ENCODE measurements at places on chromosomes 7 and 10.

GRCh38 chr7:100801833-100802568 lies 25.3 kb downstream of the EPHB4 start:
- peak; percentile 74 for DNase-seq

- no peak for DNase-seq
Observed at GRCh38 chr7:37483627-37484026, 35.0 kb upstream of the ELMO1 start.

GRCh38 chr10:43869669-43870322 lies 221.1 kb upstream of the ZNF32 start:
- DNase-seq = no peak

- DNase-seq = no peak
Observed at GRCh38 chr10:2207246-2207922, 470.1 kb upstream of the ADARB2 start.

GRCh38 chr7:48286836-48287235 lies 115.6 kb downstream of the ABCA13 start:
- no peak for DNase-seq

DNA sequence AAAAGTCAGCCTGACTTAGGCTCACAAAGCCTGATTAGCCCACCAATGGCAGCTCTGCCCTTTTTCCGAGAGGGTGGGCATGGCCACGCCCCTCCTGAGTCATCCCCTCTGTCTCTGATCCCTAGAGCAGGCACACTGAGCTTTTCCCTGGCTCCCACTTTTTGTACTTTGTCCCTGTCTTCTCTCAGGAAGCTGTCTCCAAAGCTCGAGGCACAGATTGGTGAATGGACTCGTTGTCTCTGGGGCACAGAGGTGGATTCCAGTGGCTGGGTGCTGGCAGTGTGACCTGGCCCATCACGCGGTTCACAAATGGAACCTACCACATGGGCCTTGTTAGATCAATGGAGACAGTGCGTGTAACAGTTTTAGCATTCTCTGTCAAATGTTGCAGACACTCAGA lies 313.5 kb downstream of the WDR37 start:
- no peak for DNase-seq

DNA sequence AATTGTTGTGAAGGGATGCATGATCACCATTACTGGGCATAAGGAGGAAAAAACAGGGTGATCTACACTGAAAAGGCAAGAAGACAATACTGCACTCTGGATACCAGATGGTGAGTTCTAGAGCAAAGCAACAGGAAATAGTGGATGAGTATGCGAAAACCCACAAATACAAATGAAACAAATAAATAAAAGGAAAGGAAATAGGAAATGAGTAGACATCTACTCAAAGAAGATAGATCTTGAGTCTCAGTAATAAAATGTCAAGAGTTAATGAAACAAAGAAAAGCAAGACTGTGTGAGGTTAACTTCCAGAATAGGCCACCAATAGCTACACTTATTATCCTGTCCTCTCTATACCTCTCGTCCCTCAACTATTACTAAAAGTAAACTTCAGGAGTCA lies 11.7 kb downstream of the ORC5 start:
- no peak for DNase-seq

- no peak for DNase-seq
Observed at GRCh38 chr7:26337232-26337865, 45.7 kb downstream of the SNX10 start.

GRCh38 chr10:93503075-93503474 lies 6.7 kb downstream of the CEP55 start:
- DNase-seq = no peak

DNA sequence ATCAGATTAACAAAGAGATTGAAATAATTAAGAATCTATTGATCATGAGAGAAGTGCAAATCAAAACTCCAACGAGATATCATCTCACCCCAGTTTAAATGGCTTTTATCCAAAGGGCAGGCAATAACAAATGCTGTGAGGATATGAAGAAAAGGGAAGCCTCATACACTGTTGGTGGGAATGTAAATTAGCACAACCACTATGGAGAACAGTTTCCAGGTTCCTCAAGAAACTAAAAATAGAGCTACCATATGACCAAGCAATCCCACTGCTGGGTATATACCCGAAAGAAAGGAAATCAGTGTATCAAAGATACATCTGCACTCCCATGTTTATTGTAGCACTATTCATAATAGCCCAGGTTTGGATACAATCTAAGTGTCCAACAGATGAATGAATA lies 13.8 kb downstream of the FGL2 start:
- DNase-seq = no peak

DNA sequence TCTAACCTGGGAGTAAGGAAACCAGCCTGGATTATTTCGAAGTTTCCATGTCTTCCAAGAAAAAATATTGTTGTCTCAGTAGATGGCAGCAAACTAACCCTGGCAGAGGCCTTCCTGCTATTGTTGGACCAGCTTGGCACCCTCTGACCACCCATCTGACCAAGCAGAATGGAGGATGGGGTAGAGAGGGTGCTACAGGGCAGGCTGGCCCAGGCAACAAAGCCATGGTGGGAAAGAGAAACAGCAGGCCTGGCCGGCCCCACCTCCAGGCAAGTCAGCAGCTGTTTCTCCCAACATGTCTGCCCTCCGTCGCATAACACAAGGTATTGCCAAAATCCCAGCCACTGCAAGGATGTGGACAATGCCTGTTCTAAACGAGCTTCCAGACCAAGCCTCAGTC lies 95.0 kb downstream of the FAM53B start:
- peak; percentile 65 for DNase-seq

Data from right hindlimb (tissue), 1 donor.